Breast epithelium (tissue), 4 donors: ENCODE measurements at places on chromosomes 16 and 17.

DNA sequence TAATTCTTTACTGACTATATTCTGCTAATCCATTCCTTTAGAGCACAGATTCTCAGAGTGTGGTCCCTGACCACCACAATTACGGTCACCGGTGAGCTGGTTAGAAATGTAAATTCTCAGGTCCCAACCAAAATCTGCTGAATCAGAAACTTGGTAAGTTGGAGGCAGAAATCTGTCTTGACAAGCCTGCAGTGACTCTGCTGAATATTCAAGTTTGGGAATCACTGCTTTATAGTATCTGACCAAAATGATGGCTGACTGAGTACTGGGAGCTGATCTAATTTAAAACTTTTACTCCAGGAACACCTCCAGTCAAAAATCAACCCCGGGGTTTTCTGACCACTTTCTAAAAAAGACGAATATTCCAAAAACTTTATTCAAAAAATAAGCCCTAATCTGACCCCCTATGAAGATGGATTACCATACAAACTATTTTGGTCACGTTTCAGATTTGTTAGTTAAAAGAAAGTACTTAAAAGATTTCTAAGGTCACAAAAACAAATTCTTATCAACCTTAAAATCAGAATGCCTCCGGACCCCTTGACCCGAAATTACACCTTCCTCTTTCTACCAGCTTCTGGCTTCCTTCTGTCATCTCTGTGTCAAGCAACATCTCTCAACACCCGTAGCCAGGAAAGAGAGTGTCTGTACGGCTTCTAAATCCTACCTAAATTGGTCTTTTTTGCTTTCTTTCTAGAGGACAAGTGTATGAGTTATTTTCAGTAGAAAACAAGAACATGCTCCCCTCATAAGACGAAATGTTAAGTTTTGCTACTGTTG is 38.6 kb downstream of the CREBBP start:
- no peak for DNase-seq
- no peaks in the 10 kb centered on the region for H3K36me3 ChIP-seq
- no peak overlapping the region for H3K27ac ChIP-seq

DNA sequence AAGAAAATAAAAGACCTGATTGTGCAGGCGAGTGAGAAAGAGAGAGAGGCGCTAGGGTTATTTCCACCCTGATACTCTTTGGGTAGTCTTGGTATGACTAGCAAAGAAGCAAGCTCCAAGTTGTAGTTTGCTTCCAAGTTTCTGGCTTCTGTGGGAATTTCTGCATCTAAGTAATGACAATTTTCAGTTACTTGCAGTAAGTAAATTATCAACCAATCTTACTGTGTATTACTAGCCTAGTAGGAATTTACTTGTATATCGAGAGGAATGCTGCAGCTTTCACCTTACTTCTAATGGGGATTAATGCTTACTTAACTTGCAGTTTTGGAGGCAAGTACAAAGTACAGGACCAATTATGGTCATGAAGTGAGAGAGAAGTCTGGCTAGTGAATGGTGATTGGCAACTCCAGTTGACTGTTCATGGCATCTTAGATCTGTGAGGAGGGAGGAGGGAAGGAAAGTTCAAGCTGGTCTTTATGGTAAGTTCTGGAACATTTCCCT is 31.9 kb downstream of the TENT4B start:
- no peak overlapping the region for H3K27ac ChIP-seq
- no peaks in the 10 kb centered on the region for H3K36me3 ChIP-seq
- no peak overlapping the region for H3K4me3 ChIP-seq
- H3K27me3 ChIP-seq: no peaks in the 10 kb centered on the region
- DNase-seq: no peak
- peaks cover 9% of the 10 kb centered on the region for H3K4me1 ChIP-seq

DNA sequence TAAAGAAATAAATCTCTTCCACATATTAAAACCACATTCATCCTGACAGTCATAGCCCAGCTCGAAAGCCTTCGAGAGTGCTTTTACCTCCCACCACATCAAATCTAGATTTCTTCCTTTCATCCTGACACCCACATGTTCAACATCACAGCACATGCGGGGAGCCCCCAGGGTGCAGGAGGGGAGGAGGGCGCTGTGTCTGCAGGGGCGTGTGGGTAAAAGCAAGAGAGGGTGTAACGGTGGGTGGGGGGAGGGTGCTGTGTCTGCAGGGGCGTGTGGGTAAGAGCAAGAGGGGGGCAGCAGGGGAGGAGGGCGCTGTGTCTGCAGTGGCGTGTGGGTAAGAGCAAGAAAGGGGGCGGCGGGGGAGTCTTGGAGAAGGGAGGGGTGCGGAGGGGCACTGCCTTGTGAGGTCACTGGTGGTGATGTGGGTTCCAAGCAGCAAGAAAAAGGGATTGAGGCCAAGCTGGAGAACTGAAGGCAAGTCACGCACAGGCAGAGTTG is 34.7 kb downstream of the ADCY9 start:
- H3K4me3 ChIP-seq: no peak overlapping the region
- no peaks in the 10 kb centered on the region for H3K4me1 ChIP-seq
- no peaks in the 10 kb centered on the region for H3K36me3 ChIP-seq
- H3K27ac ChIP-seq: no peak overlapping the region

- no peak overlapping the region for H3K27ac ChIP-seq
- H3K27me3 ChIP-seq: no peaks in the 10 kb centered on the region
- no peaks in the 10 kb centered on the region for H3K4me1 ChIP-seq
- no peak for DNase-seq
- no peaks in the 10 kb centered on the region for H3K36me3 ChIP-seq
Observed at GRCh38 chr17:65297384-65297783, 160.2 kb downstream of the RGS9 start.
